ENCODE measurements at places on chromosomes 12 and 14. TPM values are rescaled to one million over a fixed set of nuclear protein-coding genes. Genes with fewer than 3 reads are reported as not detected.

DNA sequence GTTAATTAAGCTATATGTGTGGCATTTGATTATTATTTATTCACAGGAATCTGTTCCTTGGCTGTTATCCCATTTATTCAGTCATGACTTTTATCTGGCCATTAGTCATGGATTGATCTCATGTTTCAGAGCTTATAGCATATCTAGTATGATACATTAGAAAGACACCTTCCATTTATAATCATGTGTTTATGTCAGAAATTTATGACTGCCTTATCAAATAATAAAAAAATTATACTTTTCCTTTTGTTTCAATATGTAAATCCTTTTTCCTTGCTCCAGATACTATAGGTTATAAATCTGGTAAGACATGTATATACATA is 248.0 kb upstream of the PDE3A start:
- H3K27ac ChIP-seq = no peak overlapping the region
- no peak for DNase-seq
- H3K27me3 ChIP-seq = no peaks in the 10 kb centered on the region
- H3K4me3 ChIP-seq = no peak overlapping the region

DNA sequence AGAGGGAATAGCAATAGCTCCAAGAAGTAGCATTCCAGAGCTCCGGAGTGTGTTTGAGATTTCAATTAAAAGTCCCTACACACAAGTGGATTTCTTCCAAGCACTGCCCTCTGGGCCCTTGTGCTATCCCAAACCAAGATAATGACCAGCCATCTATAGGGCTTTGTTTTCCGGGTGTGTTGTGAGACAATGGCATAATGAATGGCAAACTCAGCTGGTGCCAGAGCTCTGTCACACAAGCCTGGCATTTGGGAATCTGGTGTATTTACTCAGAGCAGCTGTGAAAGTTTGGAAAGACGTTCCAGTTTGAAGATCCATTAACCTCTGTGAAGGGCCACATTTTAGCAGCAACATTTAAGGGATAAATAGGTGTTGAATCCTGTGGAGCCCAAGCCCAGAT is 61.2 kb upstream of the TMTC2 start:
- no peak for DNase-seq
- H3K4me3 ChIP-seq = no peak overlapping the region
- H3K36me3 ChIP-seq = no peaks in the 10 kb centered on the region
- no peak overlapping the region for H3K27ac ChIP-seq

Gene ZNF605
- total RNA-seq = 12.3 TPM

Gene CLEC2B
- 83.9 TPM for total RNA-seq

DNA sequence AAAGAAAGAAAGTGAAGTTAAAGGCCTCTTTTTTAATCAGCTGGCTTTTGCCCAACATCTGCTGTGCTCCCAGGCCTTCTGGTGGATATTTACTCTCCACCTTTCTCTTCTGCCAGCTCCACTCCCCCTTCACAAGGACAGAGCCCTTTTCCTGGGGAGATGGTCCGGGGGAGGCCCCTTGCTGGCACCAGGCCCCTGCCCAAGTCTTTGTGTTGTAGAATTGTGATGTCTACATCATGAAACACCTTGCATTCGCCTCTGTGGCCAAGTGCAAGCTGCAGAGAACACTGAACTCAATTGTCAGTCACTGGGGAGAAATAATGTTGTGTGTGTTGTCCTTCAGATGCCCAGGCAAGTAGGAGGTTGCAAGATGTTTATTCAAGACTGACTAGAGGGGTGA is 150.3 kb downstream of the DPF3 start:
- no peak overlapping the region for H3K27ac ChIP-seq
- no peak overlapping the region for H3K4me3 ChIP-seq

- DNase-seq = no peak
- H3K4me3 ChIP-seq = no peak overlapping the region
- no peaks in the 10 kb centered on the region for H3K4me1 ChIP-seq
- H3K27me3 ChIP-seq = no peaks in the 10 kb centered on the region
- H3K36me3 ChIP-seq = peaks cover 3% of the 10 kb centered on the region
- no peak overlapping the region for H3K27ac ChIP-seq
Observed at GRCh38 chr14:104298458-104298857, 160.1 kb downstream of the KIF26A start.

GRCh38 chr14:48435221-48435620 is 759.8 kb upstream of the MDGA2 start:
- no peaks in the 10 kb centered on the region for H3K27me3 ChIP-seq
- no peak for DNase-seq
- H3K36me3 ChIP-seq = no peaks in the 10 kb centered on the region
- H3K27ac ChIP-seq = no peak overlapping the region
- H3K4me1 ChIP-seq = no peaks in the 10 kb centered on the region
- H3K4me3 ChIP-seq = no peak overlapping the region

- no peak overlapping the region for H3K4me3 ChIP-seq
- peaks cover 7% of the 10 kb centered on the region for H3K27me3 ChIP-seq
- no peaks in the 10 kb centered on the region for H3K36me3 ChIP-seq
- no peak for DNase-seq
- no peak overlapping the region for H3K27ac ChIP-seq
Observed at GRCh38 chr14:103356024-103356682, 22.1 kb downstream of the EIF5 start.

DNA sequence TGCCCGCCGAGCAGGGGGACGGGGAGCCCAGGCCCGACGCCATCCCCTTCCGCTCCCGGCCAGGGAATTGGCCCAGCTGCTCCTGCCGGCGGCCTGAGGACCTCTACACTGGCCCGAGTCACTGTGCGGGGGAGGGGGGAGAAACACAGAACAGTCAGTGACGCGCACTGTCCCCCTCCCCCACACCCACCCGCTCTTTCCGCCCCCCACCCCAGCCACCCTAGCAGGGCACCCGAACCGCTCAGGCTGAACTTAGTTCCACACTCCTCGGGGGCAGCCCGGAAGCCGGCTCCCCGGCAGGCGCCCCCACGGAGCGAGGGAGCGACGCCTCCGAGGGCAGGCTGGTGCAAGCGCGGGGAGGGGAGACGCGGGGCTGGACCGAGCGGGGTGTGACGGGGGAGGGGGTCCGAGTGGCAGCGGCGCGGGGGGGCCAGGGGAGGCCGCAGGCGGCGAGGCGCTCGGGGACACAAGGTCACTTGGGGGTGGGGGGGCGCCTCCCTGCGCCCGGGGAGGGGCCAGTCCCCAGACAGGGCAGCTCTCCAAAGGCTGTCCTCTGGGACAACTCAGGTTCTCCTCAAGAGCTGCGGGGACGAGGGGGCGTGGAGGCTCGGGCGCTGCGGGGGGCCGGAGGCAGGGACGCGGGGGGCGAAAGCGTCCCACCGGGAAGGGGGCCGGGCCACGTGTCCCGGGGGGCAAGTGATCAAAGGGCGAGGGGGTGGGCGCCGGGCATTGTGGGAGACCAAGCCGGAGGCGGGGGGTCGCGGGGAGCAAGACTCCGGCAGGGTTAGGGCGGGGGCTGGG is 648 bp downstream of the CHD4 start:
- peaks cover 48% of the 10 kb centered on the region for H3K4me1 ChIP-seq
- no peak overlapping the region for H3K4me3 ChIP-seq
- H3K27me3 ChIP-seq = no peaks in the 10 kb centered on the region
- peak overlapping the region; percentile 87 for H3K27ac ChIP-seq
- DNase-seq = peak; percentile 68
- H3K36me3 ChIP-seq = peaks cover 30% of the 10 kb centered on the region

GRCh38 chr14:98578204-98578603 is 693.8 kb downstream of the BCL11B start:
- no peak overlapping the region for H3K4me3 ChIP-seq
- H3K36me3 ChIP-seq = no peaks in the 10 kb centered on the region
- no peak for DNase-seq
- no peaks in the 10 kb centered on the region for H3K4me1 ChIP-seq
- no peak overlapping the region for H3K27ac ChIP-seq

Gene FOXA1
- total RNA-seq = not detected

Gene PTPRO
- total RNA-seq = 3.7 TPM

Data from activated naive CD8-positive, alpha-beta T cell treated with anti-CD3 and anti-CD28 coated beads, Interleukin-2, amount 10 ng/mL, durations not matched to agents 7 days and 5 days (primary cell).